ENCODE measurements at places on chromosomes 12 and 14. TPM values are rescaled to one million over a fixed set of nuclear protein-coding genes. Genes with fewer than 3 reads are reported as not detected.
A peak's percentile ranks its signal among the peaks of the same experiment; 100 is the strongest.

GRCh38 chr12:123761841-123762714, at the start of gene DNAH10:
DNAH10 (plus strand) TSS chr12:123762301; CDS start chr12:123762337, 36 bp downstream.
- peak; percentile 95 for DNase-seq

ESRRB gene
- 1.4 TPM for total RNA-seq

TMCC3 gene
- 1.3 TPM for total RNA-seq

DNA sequence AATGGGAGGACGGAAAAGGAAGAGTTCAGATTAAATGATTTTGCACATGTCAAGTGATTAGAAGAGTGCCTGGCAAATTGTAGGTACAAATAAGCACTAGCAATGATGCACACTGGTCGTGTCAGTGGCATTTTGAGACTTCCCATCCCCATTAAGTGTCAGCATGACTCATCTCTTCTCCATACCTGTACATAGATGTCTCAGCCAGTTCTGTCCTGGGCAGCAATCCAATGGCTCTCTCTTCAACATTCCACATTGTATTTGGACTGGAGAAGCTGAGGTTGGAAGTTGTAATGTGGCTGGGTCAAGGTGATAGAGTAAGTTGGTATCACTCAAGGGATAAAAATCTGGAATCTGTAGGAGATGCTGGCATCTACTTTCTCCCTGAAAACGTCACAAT, 742.7 kb downstream of the VRK1 start:
- no peak for DNase-seq

KLRK1 gene
- total RNA-seq, result not detected

APOLD1 gene
- 0.62 TPM for total RNA-seq

DNA sequence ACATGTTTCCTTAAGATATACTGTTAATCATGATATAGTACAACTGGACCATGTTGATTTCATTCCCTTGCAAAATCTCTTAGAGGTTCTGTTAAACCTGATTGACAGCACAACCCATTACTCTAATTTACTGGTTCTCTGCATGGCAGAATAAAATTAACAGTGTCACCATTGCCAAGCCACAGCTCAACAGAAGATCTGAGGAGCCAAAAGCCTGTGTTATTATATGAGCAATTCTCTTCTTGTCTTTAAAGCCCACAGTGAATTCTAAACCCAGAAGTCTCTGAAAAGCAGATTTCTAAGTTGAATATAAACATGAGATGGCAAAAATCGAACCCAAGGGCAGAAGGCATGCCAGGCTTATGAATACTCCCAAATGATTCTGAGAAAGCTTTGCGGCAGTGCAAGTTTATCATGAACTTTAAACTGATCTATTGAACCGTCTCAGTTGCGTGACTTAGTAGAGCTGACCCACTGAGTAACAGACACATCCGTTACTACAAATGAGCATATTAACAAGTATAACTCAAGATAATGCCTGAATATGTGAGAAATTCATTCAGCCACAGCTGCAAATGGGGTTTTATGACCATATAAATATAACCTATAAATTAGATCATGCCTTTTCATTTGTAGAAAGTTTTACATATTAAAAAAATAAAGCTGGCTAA, 78.2 kb downstream of the IPO8 start:
- no peak for DNase-seq

GARIN6 gene
- not detected for total RNA-seq

DNA sequence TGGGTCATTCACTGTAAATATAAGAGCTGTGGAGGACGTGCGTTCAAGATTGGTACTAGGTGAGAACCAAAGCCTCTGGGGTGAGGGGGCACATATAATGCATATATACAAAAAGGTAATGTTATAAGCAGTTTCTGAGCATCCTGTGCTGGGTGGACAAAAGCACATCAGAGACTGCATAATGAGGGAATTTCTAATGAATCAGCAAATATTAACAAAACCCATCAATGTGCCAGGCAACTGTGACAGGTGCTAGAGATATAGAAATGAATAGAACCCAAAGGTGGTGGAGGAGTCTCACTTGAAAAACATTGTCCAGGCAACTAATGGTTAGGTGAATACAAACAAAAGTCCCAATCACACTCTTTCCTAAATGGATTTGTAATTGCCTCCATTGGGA, 74.7 kb downstream of the GPR65 start:
- DNase-seq, result no peak

GRCh38 chr12:121110211-121110940, 22.3 kb upstream of the P2RX7 start:
- DNase-seq, result peak; percentile 64

NRDE2 gene
- total RNA-seq, result 8.2 TPM

DNA sequence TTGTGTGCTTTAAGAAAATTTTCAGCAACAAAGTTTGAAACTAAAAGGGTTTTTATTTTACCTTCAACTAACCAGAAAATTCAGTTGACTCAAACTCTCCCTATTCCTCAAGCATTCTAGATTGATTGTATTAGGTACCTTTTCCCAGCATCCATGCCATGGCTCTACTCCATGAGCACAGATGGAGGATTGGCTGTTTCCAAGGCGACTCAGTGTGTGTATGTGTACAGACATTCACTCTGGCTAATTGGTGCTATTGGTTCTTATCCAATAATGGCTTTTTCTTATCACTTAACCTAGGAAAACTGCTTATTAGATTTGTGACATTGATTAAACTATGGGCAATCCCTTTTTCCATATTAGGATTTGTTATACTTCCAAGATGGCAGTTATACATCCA, 202.6 kb downstream of the ANO6 start:
- no peak for DNase-seq

DNA sequence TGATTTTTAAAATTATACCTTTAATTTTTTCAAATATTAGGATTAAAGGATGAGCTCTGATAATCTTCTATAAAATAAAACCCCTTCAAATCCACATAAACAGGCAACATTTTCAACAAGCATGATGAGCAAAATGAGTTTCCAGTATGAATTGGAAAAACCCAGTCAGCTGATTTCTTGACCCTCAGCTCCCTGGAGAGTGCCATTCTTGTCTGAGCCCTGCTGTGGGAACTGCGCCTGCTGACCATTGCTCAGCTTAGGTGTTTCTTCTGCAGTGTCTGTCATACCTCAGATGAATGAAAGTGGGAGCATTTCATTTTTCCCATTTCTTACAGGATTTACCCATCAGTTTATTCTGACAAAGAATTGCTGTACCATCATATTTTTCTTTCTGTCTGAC, 27.6 kb downstream of the MAPKAPK5 start:
- no peak for DNase-seq

GRCh38 chr14:77067632-77068516, 30.2 kb upstream of the CIPC start:
- peak; percentile 92 for DNase-seq

DNA sequence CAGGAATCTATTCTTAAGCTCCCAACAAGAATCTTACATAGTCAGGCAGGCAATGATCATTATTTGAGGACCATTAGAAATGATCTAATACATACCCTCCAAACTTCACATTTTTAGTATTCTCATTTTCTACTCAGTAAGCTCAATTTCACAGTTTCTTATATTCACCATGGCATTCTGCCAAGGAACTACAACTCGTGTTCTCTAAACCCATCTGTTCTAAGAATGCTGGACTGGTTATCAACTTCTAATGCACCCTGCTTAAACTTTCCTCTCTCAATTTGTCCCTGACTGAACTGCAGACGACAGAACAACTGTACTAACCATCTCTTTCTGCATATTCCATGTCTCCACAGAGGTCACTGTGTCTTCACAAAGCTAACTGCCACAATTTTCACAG, 58.6 kb downstream of the GXYLT1 start:
- DNase-seq, result no peak

GRCh38 chr12:59375633-59376032, 220.2 kb upstream of the SLC16A7 start:
- DNase-seq, result no peak

SLC25A3 gene
- total RNA-seq, result 961 TPM
